ENCODE measurements at places on chromosomes 11 and 22.
A peak's percentile ranks its signal among the peaks of the same experiment; 100 is the strongest.

GRCh38 chr11:125261588-125261987, 97.0 kb downstream of the PKNOX2 start:
- no peak for DNase-seq

DNA sequence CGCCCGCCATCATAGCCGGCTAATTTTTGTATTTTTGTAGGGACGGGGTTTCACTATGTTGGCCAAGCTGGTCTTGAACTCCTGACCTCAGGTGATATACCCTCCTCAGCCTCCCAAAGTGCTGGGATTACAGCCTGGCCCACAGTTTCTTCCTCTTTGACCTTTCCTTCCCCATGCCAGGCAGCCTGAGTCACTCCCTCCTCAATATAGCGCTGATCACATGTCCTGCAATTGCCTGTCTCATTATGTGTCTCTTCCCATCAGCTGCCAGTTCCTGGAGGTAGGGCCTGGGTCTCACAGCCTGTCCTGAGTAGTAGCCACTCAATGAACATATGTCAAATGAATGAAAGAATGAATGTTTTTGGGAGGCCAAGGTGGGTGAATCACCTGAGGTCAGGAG, 43.0 kb upstream of the CCDC134 start:
- no peak for DNase-seq

DNA sequence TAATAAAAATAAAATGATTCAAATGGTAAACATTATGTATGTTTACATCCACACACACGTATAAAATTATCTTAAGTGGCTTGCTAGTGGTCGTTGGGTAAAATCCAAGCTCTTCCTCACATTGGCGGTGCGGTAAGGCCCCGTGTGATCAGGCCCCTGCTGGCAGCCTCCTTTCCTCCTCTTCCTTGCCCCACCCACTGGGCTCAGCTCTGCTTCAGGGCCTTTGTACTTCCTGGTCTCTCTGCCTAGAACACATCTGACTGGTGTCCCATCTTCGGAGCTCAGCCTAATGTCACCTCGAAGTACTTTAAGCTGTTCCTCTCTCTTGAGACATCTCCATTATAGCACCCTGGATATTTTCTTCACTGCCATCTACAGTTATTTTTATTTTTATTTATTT, 52.8 kb downstream of the OSBP2 start:
- no peak for DNase-seq

DNA sequence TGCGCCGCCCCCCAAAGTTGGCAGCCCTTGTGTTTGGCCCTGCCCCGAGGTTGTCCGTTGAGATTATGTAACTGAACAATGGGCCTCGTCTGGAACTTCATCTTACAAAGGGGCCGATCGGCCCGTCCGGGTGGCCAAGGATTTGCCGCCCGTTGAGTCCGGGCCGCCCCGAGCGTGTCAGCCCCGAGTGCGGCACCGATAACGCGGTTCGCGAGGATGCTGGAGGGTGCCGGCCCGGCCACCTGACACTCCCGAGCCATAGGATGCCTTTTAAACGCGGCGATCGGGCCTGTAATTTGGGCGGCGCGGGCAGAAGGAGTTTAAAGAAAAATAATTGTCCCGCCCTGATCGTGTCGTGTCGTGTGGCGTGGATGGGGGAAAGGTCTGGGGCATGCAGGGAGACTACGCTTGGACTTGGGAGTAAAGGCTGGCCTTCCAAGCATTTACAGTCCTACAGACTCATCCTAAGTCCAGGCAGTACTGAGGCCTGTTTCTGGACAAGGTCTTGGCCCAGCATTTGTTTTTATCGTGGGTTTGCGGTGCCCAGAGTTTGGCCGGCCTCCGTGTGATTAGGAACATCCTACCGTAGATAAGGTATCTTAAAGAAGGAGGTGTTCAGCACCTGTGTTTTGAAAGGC, 1.3 kb downstream of the WEE1 start:
- no peak for DNase-seq

GRCh38 chr11:126115816-126116331, 53.2 kb upstream of the CDON start:
- DNase-seq, result peak; percentile 66

- no peak for DNase-seq
Measured at GRCh38 chr22:30078320-30079311, 1.6 kb upstream of the HORMAD2 start.

GRCh38 chr11:134376150-134376921, 35.7 kb downstream of the B3GAT1 start:
- no peak for DNase-seq

- no peak for DNase-seq
Measured at GRCh38 chr22:36417281-36417686, 29.5 kb upstream of the MYH9 start.

- DNase-seq, result no peak
Measured at GRCh38 chr11:67167091-67167490, 48.0 kb downstream of the KDM2A start.

GRCh38 chr11:93143186-93143585, 54.6 kb downstream of the SLC36A4 start:
- no peak for DNase-seq

GRCh38 chr11:67347964-67348749, 5.2 kb downstream of the POLD4 start:
- no peak for DNase-seq

GRCh38 chr11:34411791-34412190, 26.9 kb upstream of the CAT start:
- no peak for DNase-seq
